ENCODE measurements at places on chromosomes 16 and 17.

GRCh38 chr17:10177913-10178505 lies 20.4 kb downstream of the GAS7 start:
- no peak for DNase-seq

DNA sequence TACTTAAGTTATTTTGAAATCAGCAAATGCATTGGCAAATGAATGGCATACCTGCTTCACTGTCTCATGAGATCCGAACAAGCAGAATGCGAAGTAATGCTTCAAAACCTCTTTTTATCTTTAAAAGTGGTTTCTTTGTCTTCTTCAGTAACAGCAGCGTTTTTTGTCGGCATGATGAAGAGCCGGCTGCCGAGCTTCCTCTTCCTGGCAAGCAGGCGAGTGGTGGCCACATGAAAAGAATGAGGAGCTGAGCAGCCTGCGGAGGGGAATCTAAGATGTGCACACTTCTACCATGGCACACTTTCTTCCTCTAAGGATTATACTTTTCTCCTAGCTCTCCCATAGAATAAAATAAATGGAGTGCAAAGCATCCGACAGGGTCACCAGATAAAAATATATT lies 42.4 kb upstream of the AKTIP start:
- DNase-seq, result no peak

DNA sequence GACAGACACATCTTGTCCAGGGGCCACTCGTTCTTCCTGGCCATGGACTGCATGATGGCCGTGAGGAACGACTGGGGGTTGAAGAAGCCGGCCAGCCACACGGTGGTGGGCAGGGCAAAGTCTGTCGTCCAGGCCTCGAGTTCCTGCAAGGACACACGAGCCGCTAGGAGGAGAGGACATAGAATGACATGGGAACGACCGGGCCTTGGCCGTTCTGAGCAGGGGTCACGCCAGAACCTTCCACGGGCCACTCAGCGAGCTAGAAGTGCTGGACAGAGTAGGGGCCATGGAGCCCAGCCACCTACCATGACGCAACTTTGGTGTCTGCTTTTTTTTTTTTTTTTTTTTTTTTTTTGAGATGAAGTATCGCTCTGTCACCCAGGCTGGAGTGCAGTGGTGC lies 47.0 kb downstream of the PGS1 start:
- no peak for DNase-seq

DNA sequence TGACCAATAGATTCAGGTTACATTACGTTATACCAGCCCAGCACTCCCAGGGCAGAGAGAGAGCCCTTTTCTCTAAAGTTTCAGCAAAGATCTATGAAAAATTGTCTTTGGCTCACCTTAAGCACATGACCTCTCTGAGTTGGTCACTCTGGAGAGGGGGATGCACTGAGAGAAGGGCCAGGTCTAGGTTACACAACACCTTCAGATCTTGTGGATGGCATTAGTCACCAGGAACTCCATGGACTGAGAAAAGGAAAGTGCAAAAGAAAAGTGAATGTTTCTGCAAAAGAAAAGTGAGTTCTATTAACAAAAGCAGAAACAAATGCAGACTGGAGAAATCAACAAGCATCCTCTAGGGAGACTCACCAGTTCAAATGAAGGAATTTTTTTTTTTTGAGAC lies 253.3 kb upstream of the SALL1 start:
- no peak for DNase-seq

- no peak for DNase-seq
Observed at GRCh38 chr17:48556576-48557401, 11.9 kb upstream of the HOXB2 start.

DNA sequence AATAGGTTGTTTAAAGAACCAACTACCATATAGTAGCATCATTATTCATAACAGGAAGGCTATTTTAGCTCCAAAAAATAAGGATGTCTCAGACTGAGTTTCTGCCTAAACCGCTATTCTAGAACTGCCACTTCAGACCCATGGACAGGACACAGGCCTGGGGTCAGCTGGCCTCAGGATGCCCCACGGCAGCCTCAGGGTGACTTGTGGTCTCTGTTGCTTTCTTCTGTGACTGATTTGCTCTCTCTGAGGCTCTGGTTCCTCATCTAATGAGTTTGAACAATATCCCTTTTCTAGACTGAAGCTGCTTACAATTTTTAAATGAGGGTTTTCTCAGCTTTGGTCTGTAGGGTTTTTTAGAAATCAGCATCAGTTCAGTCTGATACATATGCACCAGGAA lies 31.8 kb upstream of the IRF8 start:
- no peak for DNase-seq

DNA sequence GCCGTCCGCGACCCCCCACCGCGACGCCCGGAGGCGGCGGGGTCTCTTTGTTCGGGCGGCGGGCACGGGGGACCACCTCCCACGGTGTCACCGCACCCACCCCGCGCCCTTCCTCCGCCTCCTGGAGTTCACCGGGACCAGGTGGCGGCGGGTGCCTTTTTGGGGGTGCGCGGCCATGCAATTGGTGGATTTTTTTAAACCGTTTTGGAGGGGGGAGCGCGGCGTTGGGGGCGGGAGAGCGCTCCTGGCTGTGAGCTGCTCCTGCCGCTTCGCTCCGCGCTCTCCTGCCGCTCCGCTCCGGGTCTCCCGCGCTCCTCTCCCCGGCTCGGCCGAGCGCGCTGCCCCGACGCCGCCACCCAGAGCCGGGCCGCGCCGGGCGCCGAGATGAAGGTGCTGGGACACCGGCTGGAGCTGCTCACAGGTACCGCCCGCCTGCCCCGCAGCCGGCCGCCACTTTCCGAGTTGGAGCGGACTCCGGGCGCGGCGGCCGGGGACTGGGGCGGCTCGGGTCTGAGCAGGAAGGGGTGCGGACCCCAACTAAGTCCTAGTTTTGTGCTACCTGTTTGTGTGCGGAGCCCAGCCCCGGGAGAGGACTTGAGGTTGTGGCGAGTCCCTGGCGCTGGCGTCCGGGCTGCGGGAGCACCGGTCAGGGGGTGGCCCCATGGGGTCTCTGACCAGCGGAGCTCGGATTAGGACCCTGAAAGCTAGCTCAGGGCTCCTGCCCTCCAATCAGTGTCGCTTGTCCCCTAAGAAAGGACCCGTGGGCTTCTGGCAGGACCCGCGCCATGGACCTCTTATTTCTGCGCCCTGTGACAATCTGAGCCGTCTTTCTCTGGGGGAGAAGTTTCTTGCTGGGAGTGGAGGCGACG lies 35.7 kb upstream of the NDRG4 start:
- DNase-seq, result no peak

DNA sequence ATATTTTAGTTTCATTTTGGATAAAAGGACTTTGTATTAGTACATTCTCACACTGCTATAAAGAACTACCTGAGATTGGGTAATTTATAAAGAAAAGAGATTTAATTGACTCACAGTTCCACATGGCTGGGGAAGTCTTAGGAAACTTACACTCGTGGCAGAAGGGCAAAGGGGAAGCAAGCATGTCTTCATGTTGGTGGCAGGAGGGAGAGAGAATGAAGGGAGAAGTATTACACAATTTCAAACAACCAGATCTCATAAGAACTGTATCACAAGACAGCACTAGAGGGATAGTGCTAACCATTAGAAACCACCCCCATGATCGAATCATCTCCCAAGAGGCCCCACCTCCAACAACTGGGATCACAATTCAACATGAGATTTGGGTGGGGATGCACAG lies 142.9 kb downstream of the USP31 start:
- DNase-seq, result no peak

DNA sequence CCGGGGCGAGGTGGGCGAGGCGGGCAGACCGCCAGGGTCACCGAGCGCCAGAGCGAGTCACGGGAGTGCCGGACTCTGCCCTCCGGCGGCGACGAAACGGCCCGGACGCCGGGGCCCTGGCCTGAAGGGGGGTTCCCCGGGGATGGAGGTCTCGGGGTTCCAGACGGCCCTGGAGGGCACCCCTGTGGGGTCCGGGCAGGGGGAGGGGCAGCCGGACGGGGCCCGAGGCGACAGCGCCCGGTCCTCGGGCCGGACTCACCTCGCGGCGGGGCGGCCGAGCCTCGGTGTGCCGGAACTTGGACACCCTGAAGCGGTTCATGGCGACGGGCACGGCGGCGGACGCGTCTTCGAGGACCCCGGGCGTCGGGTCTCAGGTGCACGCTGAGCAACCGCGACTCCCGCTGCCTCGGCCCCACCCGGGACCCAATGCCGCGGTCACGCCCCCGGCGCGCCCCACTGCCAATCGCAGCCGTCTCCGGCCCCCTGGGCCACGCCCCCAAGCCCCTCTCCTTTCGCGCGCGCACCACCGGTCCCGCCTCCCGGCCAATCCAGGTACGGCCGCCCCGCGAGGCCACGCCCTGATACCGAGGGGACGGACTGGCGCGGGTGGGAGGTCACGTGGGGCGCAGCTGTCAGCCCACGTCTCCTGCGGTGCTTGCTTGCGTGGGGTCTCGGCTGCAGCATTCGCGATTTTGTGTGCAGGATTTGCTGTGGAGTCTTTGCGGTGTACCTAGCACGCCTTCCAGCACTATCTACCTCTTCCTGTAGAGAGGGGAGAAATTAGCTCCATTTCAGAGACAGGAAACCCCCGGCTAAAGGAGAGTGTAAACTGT lies at the start of gene CORO7:
TSS of gene CORO7 (minus strand) at position 397 of the 833 bp plus-strand sequence. CDS start at position 319, 78 bp downstream.
- no peak for DNase-seq

DNA sequence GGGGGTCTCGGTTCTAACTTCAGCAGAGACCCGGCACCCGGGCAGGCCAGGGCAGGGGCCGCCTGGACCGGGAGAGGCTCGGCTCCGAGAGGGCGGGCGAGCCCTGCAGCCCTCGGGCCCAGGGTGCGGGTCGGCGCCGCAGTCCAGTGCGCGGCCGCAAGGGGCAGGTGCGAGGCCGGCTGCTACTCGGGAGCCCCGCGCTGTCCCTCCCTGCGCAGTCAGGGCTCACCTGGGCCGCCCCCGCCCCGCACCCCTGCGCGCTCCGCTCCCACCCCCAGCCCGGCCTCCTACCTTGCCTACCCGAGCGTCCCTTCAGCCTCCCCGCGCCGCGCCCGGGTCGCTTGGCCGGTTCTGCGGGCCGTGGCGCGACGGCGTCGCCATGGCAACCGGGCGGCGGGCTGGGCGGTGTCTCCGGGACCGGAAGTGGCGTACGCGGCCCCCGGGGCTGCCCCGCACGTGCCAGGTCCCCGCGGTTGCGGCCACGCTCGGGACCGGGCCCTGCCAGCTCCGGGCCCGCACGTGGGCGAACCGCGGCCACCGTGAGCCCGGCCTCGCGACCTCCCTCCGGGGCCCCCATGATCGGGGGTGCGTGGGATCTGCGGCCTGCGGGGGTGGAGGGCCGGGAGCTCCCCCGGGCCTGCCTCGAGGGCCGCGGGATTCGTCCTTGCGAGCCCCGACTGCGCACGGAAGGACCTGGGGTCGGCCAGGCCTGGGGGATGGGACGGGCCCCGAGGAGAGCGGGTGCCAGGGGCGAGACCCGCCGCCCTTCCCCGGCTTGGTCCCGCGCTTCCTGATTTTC lies at the start of gene CYB561:
TSS of gene CYB561 (minus strand) at position 353 of the 799 bp plus-strand sequence. CDS start 8,759 bp downstream, outside the sequence.
- DNase-seq, result no peak

DNA sequence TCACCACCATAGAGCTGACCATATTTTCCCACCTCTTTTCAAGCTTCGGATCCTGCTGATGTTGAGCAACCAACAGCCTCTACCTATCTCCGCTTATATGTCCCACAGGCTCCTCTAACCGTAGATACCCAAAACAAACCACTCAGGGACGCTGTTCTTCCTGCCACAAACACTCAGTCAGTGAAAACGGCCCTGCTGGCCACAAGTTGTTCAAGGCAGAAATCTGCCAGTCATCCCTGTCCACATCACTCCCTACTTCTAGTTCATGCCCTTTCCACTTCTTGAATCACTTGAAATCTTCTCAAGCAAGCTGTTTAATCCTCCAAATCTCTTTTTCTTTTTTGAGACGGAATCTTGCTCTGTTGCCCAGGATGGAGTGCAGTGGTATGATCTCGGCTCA lies 7.9 kb downstream of the RABEP2 start:
- DNase-seq, result no peak

DNA sequence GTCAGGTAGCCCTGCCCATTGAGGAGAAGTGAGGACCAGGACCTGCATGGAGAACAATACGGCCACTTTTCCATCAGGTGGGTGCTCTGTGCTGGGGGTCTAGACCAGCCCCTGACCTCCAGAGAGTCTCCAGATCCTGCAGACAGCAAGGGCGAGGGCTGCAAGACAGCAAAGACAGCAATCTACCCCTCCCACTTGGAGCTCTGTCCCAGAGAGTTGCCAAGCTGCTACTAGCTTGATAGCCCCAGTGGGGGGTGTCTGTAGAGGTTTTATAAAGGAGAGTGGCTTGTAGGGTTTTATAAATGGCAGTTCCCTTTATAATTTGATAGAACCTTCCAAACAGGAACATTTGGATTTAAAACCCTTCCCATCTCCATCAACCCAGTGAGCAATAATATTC lies 16.7 kb upstream of the SLFN11 start:
- no peak for DNase-seq

GRCh38 chr16:56423584-56424403 lies 1.6 kb downstream of the AMFR start:
- no peak for DNase-seq

DNA sequence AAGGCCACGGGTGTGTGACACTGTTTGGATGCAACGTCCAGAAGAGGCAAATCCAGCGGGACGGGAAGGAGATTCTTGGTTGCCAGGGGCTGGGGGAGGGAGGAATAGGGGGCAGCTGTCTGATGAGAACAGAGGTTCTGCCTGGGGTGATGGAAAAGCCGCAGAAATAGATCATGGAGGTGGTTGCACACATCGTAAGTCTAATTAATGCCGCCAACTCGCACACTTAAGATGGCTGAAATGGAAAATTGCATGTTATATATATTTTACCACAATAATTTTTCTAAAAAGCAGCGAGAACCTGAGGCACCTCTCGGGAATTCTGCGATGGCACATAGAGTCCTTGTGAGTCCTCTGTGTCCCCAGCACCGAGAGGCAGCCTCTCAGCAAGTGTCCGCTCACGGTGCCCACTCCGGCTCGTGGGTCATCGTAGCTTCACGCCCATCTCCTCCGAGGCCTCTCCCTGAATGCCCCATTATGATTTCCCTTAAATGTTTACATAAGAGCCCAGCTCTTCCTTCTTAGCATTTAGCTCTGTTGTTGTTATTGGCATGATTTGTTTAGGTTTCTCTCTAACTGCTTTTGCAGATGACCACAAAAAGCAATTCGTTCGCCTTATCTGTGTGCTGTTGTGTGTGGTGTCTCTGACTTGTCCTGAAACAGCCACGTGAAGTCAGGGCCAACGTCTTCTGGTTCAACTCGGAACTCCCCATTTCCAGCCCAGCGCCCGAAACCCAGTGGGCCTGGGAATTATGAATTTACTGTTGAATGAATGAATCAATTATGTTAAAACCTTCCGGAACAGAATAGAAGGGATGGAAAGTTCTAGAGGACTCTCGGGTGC lies 7.7 kb downstream of the WFDC1 start:
- DNase-seq, result no peak

DNA sequence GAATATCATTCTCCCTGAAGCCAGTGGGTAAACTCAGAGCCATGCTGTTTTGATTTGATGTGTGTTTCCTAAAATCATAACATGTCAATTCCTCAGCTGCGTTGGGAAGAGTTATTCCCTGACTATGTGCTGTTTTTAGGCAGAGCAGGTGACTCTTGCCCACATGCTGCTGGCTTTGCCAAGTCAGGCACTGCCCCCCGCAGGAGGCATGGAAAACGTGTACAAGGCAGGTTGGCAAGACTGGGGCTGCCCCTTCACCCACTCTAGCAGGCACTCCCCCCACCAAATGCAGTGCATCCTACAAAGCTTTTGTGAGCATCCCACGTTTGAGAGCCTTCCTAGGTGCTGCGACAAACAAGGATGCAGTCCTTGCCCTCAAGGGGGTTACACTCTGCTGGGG lies 38.3 kb upstream of the NAT9 start:
- no peak for DNase-seq

- no peak for DNase-seq
Observed at GRCh38 chr16:79656553-79657115, 56.1 kb upstream of the MAF start.

GRCh38 chr17:2952174-2952845 lies 111.1 kb downstream of the OR1D5 start:
- no peak for DNase-seq

GRCh38 chr16:85286066-85286831 lies 174.0 kb upstream of the CIBAR2 start:
- no peak for DNase-seq

Measured in HS-5 (cell line).